ENCODE measurements at places on chromosomes 3 and 15.

DNA sequence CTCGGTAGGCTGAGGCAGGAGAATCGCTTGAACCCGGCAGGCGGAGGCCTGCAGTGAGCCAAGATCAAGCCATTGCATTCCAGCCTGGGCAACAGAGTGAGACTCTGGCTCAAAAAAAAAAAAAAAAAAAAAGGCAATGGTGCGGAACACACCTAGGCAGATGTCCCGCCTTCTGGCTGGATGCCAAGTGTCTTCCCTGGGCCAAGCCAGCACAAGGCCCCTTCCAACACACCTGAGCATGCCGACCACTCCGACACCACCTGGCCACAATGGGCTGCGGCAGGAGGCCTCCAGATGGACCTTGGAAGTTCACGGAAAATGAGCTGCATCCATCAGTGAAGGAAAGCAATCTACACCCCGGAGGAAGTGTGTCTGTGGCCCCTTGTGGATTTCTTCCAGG, 19.0 kb downstream of the NUP210 start:
- DNase-seq, result no peak

DNA sequence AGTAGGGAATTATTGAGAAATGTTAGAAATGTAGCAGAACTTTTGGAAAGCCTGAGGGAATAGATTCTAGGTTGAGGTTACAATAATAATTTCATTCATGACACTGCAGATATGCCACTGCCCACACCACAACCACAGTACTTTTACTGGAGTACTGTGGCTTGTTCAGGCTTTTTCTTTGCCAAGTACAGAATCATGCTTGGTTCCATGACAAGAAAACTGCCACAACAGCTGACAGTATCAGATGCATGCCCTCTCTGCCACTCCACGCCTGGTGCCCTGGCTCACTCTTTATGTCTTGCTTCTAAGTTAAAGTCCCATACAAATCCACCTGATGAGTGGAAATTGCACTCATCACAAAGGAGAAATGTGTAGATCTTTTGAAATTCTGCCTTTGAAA, 398.6 kb downstream of the ZIC1 start:
- DNase-seq, result peak; percentile 18

- DNase-seq, result peak; percentile 56
Measured at GRCh38 chr15:85030301-85030929, 48.8 kb downstream of the PDE8A start.

DNA sequence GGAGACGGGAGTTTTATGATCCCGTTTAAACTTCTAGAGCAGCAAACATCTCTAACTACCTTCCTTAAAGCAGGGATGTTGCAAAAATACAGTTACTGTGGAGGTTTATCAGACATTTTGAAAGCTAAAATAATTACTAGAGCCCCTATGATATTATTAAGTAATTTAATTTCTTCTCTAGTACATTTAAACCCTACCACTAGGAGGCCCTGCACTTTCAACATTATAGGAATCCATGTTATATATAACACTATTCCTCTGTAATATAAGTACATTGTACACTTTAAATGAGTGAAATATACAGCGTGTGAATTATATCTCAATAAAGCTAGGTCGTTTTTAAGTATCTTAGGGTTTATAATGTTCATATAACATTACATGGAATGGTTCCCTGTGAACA, 11.5 kb downstream of the SETMAR start:
- DNase-seq, result no peak

DNA sequence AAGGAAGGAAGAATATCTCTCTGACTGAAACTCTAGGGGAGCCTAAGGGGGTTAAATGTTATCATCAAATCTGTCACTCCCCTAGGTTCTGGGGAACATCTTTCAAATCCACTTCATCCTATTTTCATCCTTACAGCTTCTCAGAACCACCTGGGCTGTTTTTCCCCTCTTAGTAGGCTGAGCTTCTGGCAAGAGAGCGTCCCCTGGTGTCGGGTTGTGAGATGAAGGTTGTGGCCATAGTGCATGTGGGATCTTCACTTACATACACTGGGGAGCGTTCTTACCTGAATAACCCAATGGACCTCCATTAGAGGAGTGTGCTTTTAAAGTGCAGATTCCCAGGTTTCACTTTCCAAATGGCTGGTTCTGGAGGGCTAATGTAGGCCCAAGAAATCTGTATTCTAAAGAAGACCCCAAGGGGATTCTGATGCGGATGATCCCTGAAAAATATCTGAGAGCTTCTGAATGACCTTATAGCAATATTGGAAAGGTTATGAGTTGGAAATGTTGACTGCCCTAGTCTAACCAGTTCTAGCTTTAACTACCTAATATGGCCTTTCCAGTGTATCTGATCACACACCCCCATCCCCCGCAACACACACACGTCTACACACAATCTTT, 663.7 kb downstream of the AGBL1 start:
- DNase-seq, result no peak

DNA sequence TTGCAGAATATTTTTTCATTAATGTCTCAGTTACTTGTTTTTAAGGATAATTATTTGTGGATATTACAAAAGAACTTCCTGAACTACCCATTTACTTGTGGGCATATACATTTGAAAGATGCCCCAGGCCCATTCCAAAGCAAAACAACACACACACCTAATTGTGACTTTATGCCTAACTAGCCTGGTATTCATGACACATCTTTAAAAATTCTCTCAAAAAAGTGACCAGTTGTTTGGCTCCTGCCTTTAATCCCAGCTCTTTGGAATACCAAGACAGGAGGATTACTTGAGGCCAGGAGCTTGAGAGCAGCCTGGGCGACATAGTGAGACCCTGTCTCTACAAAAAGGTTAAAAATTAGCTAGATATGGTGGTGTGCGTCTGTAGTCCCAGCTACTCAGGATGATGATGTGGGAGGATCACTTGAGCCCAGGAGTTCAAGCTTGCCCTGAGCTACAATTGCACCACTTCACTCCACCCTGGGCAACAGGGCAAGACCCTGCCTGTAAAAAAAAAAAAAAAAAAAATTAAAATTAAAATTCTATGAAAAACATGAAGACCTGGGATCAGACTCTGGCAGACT, 51.7 kb upstream of the SLC4A7 start:
- DNase-seq, result peak; percentile 49

- DNase-seq, result peak; percentile 76
Measured at GRCh38 chr3:35426366-35426958, 212.9 kb upstream of the ARPP21 start.

GRCh38 chr3:107752202-107752990, 229.6 kb downstream of the BBX start:
- peak; percentile 33 for DNase-seq

DNA sequence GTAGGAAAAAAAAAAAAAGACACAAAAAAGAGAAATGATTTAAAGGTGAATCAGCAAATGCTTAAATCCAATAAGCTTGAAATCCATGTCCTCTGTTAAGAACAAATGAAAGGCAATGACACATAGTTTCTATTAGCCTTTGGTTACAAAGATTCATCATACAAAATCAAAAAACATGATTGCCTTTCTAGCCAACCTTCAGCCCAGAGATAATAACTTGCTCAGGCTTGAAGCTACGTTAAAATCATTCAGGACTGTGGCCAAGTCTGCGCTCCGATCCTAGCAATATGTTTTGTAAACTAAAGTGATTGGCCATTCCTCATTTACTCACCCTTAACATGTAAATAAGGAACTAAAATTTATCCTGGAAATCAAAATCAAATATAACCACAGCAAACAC, 556.7 kb downstream of the FGF12 start:
- DNase-seq, result peak; percentile 9

- no peak for DNase-seq
Measured at GRCh38 chr3:187871204-187871591, 125.9 kb upstream of the BCL6 start.

DNA sequence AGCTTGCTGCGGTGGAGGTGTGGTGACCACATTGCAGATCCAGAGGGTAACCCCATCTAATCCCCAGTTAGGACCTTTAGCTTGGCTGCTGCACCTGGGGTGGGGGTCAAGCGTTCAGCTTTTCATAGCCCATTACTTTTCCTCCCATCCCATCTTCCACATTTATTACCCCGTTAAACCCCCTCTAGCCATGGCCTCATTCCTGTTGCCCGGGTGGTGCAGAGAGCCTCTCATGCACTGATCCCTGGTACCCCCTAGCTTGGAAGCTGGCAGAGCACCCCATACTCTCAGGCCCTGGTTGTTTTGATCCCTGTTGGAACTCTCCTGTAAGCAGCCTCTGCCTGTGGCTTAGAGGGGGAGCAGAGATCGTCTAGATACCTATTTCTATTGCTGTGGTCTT, 20.8 kb downstream of the CDAN1 start:
- no peak for DNase-seq

DNA sequence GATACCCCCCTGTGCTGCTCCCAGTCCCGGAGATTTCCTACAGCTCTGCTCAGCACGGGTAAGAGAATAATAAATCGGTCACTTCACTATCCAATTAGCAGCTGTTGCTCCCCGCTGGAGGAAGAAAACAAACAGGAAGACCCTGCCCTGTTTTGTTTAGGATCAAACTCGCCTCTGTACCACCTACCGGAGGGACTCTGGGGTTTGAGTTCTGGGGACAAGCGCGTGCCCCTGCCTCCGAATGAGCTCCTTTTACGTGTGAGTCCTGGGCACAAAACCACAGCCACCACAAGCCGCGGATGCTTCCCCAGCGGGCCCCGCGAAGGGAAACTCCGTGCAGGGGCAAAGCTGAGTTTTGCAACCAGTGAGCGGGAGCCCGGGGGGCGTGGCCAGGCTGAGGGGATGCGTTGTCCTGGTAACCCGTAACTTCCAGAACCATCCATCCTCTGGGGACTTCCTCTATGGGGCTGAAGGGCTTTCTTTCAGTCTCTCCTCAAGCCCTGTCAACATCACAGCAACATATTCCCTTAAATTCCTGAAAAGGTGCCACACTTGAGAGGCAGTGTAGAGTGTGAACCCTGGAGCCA, 315.7 kb upstream of the PROK2 start:
- DNase-seq, result peak; percentile 45

- peak; percentile 10 for DNase-seq
Measured at GRCh38 chr3:143783851-143784370, 64.4 kb downstream of the SLC9A9 start.

DNA sequence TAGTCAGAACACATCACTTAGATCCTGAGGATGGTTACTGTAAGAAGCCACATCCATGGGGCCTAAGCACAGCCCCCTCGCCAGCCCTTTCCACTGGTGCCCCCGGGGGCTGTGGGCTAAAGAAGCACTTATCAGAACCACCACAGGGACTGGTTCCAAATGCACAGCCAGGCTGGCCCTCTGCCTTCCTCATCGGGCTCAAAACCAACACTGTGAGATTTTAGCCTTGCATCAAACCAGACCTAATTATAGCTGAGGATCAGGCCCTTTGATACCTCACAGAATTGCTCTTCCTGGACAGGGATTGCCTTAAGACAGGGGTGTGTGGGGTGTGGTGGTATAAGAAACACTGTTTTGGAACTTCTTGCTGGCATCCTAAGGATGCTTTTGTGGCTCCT, 23.7 kb downstream of the SRPRB start:
- no peak for DNase-seq

DNA sequence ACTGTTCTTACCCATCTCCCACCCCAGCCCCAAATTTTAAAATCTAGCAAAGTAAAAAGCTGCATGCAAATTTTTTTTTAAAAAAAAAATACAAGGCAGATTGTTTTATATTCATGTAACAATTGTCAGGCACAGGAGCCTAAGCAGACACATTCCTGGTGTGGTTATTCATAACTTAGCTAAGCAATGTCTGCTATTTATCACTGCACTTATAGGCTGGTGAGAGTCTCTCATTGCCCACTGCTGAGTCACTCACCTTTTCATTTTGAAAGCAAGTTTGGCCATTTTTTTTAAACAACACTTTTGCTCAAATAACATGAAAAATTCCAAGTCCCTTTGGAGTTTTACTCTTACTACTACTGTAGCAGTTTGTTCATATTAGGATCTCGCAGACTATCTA, 413.9 kb downstream of the RBMS3 start:
- peak; percentile 92 for DNase-seq

GRCh38 chr3:38163117-38163840, 2.1 kb upstream of the OXSR1 start:
- DNase-seq, result no peak

DNA sequence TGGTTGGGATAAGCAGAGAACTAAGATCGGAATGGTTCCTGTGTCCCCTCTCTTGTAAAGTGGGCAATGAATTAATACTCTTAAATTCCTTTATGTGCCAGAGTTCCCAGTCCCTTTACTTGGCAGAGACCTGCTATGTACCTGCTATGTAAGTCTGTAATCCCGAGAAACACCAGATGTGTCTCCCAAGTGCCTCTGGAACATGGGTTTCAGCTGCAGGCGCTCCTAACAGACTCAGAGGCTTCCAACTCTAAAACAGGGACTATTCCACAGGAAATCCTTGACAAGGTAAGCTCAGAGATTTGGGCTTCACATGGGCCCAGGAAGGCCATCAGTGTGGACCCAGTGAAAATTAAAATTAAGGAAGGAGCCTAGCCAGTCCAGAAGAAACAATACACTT, 117.7 kb upstream of the PLCL2 start:
- no peak for DNase-seq

GRCh38 chr3:12935023-12935860, 93.9 kb upstream of the RPL32 start:
- no peak for DNase-seq

GRCh38 chr15:63826528-63826927, 7.2 kb downstream of the HERC1 start:
- peak; percentile 13 for DNase-seq

- DNase-seq, result no peak
Measured at GRCh38 chr3:45865563-45865962, 20.8 kb upstream of the CCR9 start.

DNA sequence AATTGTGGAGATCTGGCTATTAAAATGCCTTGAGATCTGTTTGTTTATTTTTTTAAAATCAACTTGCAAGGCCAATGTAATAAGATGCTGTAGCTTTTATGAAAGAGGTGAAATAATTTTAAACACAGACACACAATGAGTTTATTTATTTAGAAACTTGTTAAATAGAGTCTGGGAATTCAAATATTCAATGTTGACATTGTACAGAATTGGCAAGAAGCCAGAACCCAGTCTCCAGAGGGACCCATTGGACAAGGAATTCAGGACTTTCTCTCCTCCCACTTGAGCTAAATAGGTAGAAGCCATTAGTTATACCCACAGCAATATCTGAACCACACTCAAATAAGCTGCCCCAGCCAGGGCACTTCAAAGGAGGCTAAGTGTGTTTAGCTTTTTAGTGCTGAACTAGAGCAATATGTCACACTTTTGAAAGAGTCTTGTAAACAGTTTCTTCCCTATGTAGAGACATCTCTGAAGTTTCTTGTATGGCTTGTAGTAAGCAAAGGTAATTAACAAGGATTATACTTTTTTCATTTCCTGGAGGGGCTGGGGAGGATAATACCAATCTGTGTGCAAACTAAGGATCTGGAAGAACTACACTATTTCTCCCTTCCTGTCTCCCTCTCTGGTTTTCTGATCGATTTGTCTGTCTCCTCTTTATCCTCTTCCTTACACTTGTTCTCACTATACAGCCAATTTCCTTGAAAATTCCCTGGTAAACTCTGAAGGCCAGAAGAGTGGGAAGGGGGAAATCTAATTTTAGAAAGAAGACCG, 6.0 kb downstream of the MECOM start:
- DNase-seq, result no peak
